Activated naive CD8-positive, alpha-beta T cell treated with anti-CD3 and anti-CD28 coated beads, Interleukin-2, amount 50 U/mL, for 24 hours (primary cell): ENCODE measurements at places on chromosomes 1 and 21.

DNA sequence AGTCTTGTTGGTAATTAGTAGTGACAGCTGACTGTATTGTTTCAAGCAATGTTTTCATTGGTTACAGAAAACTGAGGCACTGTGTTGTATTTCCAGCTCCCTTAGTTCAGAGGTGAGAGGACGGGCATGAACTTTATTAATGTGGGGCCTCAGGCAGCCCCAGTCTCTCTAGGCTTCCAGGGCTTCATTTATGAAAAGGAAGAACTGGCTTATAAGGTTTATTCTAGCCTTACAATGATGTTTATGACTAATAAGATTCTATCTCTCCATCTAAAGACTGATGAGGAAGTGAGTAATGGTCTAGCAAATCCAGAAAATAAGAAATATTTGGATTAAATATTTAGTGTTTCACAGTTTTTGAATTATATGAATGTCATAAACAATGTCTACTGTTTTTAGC lies 41.5 kb downstream of the CBS start:
- no peak for DNase-seq

DNA sequence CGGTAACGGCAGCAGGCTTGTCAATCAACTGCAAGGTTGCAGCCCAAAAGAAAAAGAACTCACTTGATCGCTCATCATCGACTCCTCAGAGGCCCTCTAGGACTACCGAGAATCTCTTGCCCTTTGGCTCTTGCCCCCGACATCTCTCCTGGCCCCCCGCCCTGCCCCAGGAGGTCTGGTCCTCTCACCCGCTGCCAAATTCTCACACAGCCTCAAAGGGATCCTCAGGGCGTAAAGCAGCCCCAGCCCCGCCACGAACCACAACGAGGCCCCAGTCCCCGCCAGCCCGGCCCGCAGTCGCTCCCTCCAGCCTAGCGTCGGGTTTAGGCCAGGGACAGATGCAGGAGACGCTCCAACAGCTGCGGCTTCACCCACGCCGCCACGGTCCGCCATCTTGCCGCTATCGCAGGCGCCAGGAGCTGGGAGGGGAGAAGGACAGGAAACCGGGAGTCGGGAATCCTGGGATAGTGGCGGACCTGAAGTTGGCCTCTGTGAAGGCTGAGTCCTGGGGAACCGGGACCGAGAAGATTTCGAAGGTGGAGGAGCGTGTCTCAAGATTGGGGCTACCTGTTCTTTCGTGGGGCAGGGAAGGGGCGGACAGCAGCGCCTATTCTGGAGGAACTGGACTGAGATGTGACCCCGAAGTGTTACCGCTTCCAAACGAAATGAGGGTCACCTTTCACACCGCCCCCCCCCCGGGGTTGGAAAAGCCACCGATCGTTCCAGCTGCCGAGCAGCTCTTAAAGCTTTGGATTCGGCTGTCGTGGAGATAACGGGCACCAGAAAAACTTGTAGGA lies at the start of gene ST7L:
Gene ST7L, minus strand, starts transcription at position 421 of the 797 bp plus-strand sequence. Its CDS starts 28 bp downstream, at position 393.
- peak; percentile 67 for DNase-seq

DNA sequence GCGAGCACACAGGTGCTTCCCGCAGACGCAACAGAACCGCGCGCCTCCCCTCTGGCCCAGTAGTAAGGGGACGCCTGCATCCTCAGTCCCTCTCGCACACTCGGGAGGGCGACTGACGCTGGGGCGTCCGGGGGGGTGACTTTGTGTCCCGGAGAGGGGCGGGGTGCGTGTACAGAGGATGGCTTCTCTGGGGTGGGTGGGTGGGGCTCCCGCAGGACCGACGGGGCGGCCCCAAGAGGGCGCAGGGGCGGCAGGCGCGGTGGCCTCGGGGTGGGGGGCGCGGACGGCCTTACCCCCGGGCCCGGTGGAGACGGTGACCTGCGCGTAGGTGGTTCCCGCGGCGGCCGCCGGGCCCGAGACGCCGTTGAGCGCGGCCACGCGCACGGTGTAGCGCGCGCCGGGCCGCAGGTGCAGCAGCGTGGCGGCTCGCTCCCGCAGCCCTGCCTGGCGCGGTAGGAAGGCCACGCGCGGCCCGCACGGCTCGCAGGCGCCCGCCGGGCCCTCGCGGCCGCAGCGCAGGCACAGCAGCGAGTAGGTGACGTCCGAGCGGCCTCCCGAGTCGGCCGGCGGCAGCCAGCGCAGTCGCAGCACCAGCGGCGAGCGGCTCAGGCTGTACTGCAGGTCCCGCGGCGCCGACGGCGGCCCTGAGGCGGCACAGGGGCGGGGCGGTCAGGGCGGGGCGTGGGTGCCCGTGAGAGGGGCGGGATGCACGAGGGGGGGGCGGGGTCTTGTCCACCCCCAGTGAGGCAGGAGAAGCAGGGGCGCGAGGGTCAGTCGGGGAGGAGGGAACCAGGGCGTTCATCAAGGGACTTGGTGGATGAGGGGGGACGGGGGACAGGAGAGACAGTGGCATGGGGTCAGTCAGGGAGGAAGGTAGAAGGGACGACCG lies 12.1 kb downstream of the EPHA10 start:
- peak; percentile 40 for DNase-seq

DNA sequence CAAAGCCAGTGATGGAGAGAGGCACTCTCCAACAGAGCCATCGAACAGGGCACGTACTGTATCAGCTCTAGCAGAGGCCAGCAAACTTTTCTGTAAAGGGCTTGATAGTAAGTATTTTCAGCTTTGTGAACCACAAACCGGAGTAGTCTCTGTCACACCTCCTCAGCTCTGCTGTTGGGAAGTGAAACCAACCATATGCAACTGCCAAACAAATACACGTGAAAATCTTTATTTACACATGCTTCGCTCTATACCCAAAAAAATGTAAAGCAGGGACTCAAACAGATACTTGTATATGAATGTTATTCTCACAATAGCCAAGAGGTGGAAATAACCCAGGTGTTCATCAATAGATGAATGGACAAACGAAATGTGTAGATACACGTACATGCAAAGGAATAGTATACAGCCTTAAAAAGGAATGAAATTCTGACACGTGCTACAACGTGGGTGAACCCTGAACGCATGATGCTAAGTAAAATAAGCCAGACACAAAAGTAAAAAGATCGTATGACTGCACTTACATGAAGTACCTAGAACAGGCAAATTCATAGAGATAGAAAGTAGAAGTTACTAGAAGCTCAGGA lies 39.0 kb downstream of the SETD4 start:
- DNase-seq, result no peak

- DNase-seq, result no peak
Measured at GRCh38 chr21:25453524-25453923, 153.8 kb downstream of the MRPL39 start.

GRCh38 chr1:27633298-27633610 lies 1.7 kb downstream of the FGR start:
- no peak for DNase-seq

- DNase-seq, result no peak
Measured at GRCh38 chr1:53638360-53639035, 100.5 kb downstream of the GLIS1 start.

- DNase-seq, result peak; percentile 37
Measured at GRCh38 chr1:85048296-85049064, at the start of gene MCOLN3. TSS of gene MCOLN3 (minus strand) at chr1:85048500. CDS start at chr1:85045360, 3,140 bp downstream.

DNA sequence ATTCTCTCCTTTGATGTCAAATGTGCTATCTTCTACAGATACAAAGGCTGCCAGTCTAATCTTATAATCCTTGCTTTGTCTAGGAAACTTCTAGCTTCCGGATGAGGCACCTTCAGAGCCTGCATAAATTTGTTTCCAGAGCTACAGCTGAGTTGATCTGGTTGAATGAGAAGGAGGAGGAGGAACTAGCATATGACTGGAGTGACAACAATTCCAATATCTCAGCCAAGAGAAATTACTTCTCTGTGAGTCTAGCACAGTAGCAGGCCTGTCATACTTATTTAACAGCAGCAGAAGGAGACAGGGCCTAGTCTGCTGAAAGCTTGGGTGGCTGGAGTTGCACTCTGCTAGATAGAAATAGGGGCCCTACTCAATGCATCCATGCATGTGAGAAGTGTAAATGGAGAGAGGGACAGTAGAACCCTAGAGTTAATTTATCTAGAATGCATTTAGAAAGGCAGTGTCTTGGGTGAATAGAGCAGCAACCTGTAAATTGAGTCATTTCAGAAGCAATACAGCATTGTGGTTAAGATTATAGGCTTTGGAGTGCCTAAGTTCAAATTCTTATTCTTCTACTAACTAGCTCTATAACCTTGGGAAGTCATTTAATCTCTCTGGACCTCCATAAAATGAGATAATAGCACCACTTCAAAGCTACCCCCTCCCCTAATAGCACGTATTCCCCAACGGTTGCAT lies 89.0 kb downstream of the MACF1 start:
- no peak for DNase-seq

DNA sequence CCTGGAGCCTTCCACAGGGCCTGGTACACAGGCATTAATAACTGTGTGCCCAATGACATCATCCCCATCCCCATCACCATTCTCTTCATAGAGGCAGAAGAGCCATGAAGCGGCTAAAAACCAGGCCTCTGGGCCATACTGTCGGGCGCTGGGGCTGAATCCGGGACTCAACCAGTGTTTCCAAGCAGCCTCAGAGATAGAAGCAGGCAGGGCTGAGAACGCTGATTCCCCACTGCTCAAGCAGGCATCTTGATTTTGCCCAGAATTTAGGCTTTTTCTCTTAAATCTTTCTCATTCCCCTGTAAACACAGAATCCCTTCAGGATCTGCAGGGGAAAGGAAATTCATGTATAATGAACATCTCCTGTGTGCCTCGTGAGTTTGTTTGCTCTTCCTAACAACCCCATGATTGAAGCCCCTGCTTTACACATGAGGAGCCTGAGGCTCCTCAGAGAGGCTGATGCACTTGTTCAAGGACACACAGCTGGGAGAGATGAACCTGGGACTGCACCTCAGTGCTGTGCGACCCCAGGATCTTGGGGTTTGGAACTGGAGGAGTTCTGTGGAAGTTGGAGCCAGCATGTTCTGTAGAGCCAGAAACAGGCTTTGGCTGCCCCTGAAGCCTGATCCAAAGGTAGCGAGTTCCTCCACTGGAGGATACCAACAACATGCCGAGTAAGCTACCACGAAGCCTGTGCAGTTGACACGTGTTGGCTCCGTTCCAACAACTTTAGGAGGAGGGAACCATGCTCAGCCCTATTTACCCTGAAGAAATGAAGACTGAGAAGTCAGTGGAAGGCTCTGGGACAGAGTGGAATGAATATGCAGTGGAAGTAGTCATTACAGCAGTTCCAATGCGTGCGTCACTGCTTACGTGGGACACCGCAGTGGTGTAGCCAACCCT lies 55.5 kb downstream of the EDN2 start:
- DNase-seq, result no peak

DNA sequence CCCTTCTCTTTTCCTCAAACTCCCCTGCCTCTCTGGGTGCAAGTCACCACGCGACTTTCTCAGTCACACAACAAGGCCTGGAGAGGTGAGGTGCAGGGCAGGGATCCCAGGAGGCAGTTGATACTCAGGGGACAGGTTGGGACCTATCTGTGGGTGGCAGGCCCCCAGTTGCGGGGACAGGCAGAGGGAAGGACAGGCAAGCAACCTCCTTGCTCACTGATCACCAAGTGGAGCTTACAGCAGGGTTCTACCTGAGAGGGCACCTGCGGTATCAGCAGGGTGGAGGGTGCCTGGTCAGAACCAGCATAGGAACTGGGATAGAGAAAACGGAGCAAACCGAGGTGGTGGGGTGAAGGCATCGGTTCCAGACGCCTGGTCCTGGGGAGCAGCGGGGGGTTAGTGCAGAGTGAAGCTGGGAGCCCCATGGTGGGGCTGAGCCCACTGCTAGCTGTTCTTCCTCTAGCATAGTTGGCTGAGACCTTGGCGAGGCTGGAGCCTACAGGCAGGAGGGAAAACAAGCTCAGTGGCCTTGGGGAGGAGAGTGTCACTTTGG lies 24.4 kb upstream of the TENT5C start:
- DNase-seq, result no peak

DNA sequence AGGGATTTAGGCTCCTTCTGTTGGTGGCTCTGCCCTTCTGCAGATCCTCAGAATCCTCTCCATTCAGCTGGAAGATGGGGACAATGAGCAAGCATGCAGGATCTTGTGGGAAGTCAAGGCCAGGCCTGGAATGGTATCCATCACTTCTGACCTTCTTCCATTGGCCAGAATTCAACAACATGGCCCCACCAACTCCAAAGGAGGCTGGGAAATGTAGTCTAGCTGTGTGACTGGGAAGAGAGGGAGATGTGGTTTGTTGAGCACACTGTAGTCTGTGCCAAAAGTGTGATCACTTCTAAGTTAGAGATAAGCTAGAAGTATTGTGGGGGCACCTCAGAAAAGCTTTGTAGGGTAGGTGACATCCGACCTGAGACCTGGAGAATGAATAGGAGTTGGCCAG lies 60.4 kb upstream of the WNT4 start:
- DNase-seq, result no peak

DNA sequence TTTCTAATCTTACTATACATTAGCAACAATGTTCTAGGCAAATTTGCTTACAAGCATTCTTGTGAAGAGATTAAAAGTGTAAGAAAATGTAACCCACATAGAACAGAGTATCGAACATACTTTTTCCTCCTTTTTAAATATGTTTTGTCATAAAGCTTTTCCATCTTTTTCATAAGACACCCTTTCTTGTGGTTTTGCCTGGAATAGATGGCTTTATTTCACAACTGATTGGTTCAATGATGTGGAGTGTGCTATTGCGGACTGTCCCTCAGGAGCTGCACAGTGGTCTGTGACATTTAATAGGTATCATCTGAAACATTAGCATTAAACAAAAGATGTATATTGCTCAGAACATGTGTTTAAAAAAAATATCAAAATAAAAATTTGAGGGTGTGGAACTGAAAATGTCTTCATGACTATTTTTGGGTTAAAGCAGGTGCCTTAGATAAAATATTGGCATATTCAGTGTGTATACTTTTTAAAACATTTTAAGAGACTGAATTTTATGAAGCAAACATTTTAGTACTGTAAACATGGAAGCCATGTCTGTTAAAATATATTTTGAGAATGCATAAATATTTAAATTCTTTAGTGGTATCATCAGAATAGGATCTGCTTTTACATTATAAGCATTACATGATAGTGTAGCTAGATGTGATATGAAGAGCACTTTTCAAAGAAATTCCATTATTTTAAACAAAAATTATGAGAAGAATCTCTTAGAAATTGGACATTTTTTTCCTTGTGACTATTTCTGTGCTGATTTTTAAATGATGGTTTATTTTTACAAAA lies 48.3 kb upstream of the C1orf146 start:
- no peak for DNase-seq

DNA sequence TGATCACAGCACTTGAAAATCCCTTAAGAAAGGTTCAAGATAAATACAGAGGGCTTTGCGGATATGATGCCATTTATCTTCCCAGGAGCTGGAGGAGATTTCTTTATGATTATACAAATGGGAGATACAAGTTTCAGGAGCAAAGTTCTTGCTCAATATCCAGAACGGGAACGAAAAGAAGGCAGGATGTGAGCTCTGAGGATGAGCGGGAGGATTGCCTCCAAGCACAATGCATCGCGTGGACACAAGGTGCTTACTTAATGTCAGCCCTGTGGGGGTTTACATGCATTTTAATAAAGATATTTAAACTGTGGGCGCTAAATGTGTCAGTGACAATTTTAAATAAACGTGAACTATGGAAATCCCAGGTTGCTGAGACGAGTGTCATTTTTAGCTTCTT lies 59.0 kb downstream of the SYT6 start:
- no peak for DNase-seq

GRCh38 chr21:15204970-15205286 lies 140.1 kb upstream of the NRIP1 start:
- DNase-seq, result no peak
